CD4-positive, alpha-beta T cell treated with Interleukin-15 for 1 hour (primary cell): ENCODE measurements at places on chromosomes 4 and X.

GRCh38 chrX:51047950-51048349, 137.4 kb downstream of the BMP15 start:
- DNase-seq, result no peak

GRCh38 chr4:67712000-67712625, 11.2 kb upstream of the UBA6 start:
- no peak for DNase-seq

- no peak for DNase-seq
Observed at GRCh38 chrX:40446921-40447320, 133.8 kb upstream of the ATP6AP2 start.

GRCh38 chr4:3669553-3669949, 96.6 kb upstream of the ADRA2C start:
- no peak for DNase-seq
